ENCODE measurements at places on chromosomes 2 and 18.

DNA sequence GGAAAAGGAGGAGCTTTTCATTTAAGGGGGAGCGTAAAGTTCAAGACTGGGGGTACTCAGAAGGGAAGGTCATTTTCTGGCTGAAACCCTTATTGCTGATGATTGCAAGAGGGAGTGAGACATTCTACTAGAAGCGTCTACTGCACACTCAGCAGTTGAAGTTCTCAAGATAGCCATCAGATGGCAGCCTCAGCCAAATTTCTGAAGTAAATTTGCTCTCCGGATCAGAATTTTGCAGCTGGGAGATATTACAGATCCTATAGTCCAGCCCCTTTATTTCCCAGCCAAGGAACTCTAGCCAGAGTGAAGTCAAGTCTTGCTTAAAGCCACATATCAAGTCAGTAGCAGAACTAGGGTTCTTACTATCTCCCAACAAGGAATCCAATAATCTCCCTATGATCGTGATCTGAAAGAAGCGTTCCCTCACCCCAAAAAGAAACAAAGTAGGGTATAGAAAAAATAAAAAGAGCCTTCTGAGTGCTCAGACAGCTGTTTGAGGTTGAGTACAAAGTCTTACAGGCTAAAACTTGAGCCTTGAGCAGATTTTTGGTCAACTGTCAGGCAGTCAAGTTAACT, 24.0 kb downstream of the RAX start:
- DNase-seq, result no peak

DNA sequence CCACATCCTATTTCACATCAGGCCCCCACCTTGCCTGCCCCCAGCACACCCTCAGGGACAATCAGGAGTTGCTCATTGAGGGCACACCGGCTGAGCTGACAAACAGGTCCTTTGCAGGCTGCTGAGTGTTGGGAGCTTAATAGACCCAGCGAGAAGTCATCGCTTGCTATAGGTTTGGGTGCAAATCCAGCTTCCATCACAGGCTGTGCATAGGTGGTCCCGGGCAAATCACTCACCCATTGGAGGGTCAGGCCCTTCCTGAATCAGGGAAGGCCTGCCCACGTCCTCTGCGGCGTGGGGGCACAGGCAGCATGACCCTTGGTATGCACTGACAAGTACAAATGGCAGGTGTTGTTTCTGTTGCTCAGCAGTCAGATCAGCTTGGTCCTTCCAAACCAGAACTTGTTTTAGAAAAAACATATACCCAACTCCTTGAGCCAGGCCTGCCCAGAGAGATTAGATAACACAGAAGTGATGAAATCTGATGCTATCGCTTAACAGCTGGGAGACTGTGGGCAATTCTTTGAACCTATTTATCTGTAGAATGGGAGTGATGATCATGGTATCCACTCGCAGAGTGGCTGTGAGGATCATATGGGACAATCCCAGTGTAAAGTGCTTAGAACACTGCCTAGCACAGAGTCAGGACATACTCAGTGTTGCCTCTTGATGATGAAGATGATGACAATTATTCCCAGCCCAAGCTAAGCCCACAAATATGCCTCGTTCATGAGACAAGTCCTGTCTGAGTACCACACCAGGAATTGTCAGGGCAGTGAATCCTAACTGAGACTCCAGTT, 34.9 kb downstream of the SMAD7 start:
- no peak for DNase-seq

DNA sequence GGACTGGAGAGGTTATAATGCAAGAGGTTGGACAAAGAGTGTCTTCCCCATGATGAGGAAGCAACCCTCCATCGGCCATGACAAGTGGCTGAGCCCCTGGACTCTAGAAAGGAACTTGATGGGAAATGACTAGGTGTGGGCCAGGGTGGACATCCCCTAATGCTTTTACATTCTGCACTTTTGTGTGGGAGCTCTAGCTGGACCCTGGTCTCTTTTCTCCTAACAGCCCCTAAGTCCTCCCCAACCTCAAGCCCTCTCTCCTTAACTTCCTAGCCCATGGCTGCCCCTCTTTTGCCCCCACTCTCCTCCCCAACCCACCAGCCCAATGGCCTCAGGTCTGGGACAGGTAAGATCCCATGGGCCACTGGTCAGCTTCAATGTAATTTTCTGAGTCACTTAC, 2.4 kb downstream of the CD207 start:
- no peak for DNase-seq

GRCh38 chr2:197502201-197502600, 2.0 kb downstream of the HSPE1 start:
- no peak for DNase-seq

GRCh38 chr2:99863903-99864270, 278.5 kb downstream of the AFF3 start:
- DNase-seq, result no peak

DNA sequence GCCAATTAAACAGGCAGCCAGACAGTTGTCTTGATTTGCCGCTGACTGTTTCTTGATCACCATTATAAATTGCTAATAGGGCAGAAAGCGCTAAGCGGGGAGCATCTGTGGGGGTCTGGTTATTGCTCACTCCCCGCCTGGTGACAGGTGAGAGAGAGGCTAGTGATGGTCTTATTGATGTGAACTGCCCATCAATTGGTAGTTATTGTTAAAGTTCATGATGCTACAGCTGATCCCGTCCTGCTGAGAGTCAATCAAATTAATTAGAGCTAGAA, 148.5 kb downstream of the LNPK start:
- DNase-seq, result no peak

GRCh38 chr2:131011486-131011885, 81.8 kb downstream of the FAM168B start:
- DNase-seq, result no peak

- DNase-seq, result no peak
Observed at GRCh38 chr2:36740061-36740460, 43.6 kb downstream of the VIT start.

DNA sequence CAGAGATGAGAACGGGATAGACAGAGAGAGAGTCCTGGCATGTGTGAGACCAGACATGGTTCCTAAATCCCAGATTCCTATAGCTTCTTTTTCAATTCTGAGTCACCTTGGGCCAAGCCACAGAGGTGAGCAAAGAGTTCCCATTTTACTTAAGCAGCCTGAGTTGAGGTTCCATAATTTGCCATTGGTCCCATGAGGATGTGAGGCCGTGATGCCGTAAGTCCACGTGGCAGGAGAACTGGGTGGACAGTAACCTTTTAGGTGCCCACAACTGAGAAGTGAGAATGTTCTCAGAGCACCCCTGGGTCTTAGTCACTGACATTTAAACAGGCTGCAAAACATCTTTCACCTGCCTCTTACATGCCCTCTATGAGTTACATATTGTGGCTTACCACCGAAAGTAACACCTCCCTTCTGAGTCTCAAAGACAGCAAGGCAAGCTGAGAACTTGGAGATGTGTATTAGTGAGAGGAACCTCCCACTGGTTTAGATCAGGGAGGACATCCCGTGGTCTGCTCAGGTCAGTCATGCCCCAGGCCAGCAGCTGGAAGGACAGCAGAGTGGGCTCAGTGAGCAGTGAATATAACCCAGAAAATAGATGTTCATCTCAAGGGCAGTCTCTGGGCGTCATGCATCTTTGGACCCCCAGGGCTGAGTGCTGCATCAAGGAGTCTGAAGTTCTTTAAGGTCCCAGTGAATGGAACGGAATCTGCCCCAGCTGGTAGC, 127.9 kb upstream of the LGALSL start:
- DNase-seq, result no peak

DNA sequence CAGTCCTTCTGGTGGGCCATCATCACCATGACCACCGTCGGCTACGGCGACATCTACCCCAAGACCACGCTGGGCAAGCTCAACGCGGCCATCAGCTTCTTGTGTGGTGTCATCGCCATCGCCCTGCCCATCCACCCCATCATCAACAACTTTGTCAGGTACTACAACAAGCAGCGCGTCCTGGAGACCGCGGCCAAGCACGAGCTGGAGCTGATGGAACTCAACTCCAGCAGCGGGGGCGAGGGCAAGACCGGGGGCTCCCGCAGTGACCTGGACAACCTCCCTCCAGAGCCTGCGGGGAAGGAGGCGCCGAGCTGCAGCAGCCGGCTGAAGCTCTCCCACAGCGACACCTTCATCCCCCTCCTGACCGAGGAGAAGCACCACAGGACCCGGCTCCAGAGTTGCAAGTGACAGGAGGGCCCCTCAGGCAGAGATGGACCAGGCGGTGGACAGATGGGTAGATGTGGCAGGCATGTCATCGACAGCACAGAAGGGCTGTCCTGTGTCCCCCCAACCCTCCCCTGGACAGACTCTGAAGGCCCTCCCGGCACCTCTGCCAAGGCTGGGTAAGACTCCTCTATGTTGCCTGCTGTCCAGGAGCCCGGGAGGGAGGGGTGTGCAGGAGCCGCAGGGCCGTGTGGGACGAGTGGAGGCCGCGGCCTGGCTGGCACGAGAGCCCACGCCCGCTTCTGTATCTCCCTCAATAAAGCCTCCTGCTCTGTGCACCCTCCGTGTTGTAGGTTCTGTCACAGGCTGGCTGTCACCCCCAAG, 2.0 kb downstream of the KCNF1 start:
- no peak for DNase-seq

DNA sequence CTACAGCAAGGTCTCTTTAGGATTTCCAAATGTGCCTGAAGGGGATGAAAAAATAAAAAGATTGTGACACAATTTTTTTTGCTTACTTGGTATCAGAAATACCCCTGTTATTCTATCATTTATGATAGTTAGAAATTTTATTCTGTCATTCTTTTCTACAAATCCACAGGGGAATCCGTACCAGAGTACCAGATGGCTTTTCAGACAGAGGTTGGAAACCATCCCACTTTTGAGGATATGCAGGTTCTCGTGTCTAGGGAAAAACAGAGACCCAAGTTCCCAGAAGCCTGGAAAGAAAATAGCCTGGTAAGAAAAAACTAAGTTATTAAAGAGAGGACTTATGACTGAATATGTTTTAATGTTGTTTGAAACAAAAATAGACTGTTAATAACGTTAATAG, 92.6 kb upstream of the FAM117B start:
- no peak for DNase-seq

DNA sequence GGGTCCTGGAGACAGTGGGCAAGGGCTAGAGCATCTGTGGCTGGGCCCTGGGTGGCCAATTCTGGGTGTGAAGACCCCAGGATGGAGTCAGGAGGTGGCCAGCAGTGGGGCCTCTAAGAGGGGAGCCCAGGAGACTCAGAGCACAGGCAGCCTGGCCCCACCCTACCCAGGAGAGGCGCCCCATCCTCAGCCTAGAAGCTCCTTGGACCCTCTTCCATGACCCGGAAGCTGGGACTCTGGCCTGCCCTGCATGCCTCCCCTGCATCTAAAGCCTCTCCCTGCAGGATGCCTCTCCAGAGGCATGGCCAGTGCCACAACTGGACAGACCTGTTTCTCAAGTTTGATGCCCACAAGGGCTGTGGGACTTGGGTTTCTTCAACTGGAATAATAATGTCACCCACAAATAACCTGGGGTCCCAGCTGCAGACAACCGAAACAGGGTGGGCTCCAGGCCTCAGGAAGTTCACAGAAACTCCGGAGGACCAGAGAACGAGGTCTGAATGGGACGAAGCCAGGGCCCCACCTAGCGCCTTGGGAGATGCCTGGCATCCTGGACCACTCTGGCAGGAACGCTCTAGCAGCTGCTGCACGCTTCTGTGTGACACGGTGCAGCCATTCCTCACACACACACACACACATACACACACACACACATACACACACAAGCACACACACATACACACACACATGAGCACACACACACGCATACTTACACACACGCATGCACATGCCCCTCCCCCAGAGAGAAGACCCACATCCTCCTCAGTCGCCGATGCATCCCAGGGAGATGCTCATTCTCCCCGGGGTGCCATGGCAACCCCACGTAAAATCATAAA, 16.4 kb downstream of the KCNIP3 start:
- no peak for DNase-seq

GRCh38 chr2:40282428-40282827, 169.5 kb downstream of the SLC8A1 start:
- DNase-seq, result no peak

GRCh38 chr2:18792226-18792629, 202.9 kb upstream of the NT5C1B start:
- DNase-seq, result no peak

- DNase-seq, result peak; percentile 43
Observed at GRCh38 chr2:25161055-25161781, 7.2 kb downstream of the POMC start.

Data from RWPE2 (cell line).